ENCODE measurements at places on chromosomes 3 and 15. TPM values are rescaled to one million over a fixed set of nuclear protein-coding genes. Genes with fewer than 3 reads are reported as not detected.

DNA sequence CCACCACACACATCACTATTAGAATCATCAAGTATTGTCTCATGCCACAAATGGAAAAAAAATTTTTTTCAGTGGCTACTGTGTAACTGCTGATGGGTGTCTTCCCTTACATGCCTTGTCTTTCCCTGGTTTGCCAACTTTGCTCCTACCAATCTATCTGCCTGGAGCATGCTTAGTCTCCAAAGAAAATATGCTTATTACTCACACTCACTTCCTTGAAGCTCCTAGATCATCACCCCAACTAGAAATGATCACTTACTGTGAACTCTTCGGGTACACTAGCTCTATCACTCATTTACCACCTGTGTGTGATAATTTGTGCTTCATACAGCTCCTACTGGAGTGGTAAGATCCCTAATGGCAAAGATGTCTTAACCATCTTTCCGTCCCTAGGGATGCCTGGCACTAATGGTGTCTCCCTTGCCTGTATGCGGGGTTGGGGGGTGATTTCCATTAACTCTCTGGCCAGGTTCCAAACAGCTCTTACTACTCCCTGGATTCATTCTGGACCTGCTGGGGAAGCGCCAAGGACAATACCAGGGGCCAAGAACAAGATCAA, 799 bp downstream of the VPS33B start:
- H3K4me1 ChIP-seq, result peaks cover 19% of the 10 kb centered on the region
- H3K36me3 ChIP-seq, result peaks cover 10% of the 10 kb centered on the region
- DNase-seq, result no peak
- peak overlapping the region; percentile 96 for H3K4me3 ChIP-seq

DNA sequence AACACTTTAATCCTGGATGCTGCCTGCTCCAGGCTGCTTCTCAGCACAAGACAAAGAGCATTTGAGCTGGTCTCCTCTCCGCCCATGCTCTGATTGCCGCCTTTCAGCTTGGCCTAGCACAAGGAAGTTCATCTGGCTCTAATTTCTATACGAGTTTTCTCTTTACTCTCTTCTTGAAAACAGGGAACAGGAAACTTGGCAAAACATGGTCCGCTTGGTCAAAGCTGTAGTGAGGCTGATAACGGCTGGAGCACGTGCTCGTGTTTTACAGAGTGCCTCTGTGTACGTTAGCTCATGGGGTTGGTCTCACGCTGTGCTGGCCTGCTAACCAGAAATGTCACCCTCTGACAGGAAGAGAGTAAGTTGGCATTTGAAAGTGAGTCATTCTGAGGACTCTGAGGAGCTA, 19.2 kb downstream of the RARRES1 start:
- no peaks in the 10 kb centered on the region for H3K4me1 ChIP-seq
- DNase-seq, result no peak
- H3K36me3 ChIP-seq, result peaks cover 16% of the 10 kb centered on the region
- H3K27me3 ChIP-seq, result no peaks in the 10 kb centered on the region

GRCh38 chr15:57272771-57273357, 103.4 kb upstream of the CGNL1 start:
- DNase-seq, result no peak
- no peak overlapping the region for H3K27ac ChIP-seq
- H3K36me3 ChIP-seq, result peaks cover 25% of the 10 kb centered on the region
- H3K27me3 ChIP-seq, result no peaks in the 10 kb centered on the region
- no peaks in the 10 kb centered on the region for H3K4me1 ChIP-seq
- H3K4me3 ChIP-seq, result no peak overlapping the region

GRCh38 chr15:98121957-98122356, 161.5 kb downstream of the ARRDC4 start:
- no peaks in the 10 kb centered on the region for H3K4me1 ChIP-seq
- no peaks in the 10 kb centered on the region for H3K27me3 ChIP-seq

GRCh38 chr15:62858343-62858742, 184.2 kb upstream of the TPM1 start:
- H3K36me3 ChIP-seq, result no peaks in the 10 kb centered on the region
- no peaks in the 10 kb centered on the region for H3K4me1 ChIP-seq
- no peak overlapping the region for H3K4me3 ChIP-seq
- no peak overlapping the region for H3K27ac ChIP-seq
- DNase-seq, result no peak

- H3K4me1 ChIP-seq, result no peaks in the 10 kb centered on the region
- H3K4me3 ChIP-seq, result no peak overlapping the region
- H3K27me3 ChIP-seq, result no peaks in the 10 kb centered on the region
- no peaks in the 10 kb centered on the region for H3K36me3 ChIP-seq
Measured at GRCh38 chr3:152554980-152555379, 280.0 kb upstream of the P2RY1 start.

GRCh38 chr15:77015646-77016320, 20.9 kb downstream of the PSTPIP1 start:
- H3K4me3 ChIP-seq, result no peak overlapping the region
- no peak for DNase-seq
- peaks cover 28% of the 10 kb centered on the region for H3K36me3 ChIP-seq
- H3K27me3 ChIP-seq, result no peaks in the 10 kb centered on the region
- H3K4me1 ChIP-seq, result peaks cover 65% of the 10 kb centered on the region
- peak overlapping the region; percentile 58 for H3K27ac ChIP-seq

- H3K4me1 ChIP-seq, result peaks cover 12% of the 10 kb centered on the region
- no peaks in the 10 kb centered on the region for H3K36me3 ChIP-seq
- H3K27ac ChIP-seq, result no peak overlapping the region
Measured at GRCh38 chr3:49466085-49466484, 4.0 kb upstream of the DAG1 start.

- H3K4me3 ChIP-seq, result no peak overlapping the region
- H3K27me3 ChIP-seq, result no peaks in the 10 kb centered on the region
- no peak overlapping the region for H3K27ac ChIP-seq
- H3K36me3 ChIP-seq, result no peaks in the 10 kb centered on the region
Measured at GRCh38 chr15:83602021-83602420, 51.9 kb upstream of the ADAMTSL3 start.

DNA sequence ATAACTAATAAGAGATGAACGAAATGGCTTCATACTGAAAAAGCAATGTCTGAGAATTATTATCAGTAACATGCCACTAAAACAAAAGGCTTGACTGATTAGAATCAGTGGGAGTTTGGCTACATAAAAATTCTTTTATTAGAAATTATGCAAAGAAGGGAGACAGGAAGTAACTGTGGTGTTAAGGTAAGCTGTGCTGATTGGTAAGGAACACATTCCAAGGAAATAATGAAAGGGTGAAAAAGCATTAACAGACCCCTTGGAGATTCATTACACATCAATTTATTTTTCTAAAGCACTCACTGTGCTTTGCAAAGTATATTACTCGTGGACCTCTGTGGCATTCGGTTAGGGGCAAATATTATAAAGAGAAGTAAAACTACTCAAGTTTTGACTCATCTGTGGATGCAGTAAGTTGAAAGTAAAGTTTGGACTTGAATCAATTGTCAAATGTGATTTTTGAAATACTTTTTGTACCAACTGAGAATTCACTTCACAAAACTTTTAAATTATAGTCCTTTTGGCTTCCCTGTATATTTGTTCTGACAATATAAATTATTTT, 176.1 kb upstream of the ZPLD1 start:
- H3K27me3 ChIP-seq, result peaks cover 4% of the 10 kb centered on the region
- H3K4me3 ChIP-seq, result no peak overlapping the region
- H3K4me1 ChIP-seq, result no peaks in the 10 kb centered on the region
- H3K27ac ChIP-seq, result no peak overlapping the region

- H3K4me3 ChIP-seq, result no peak overlapping the region
- no peaks in the 10 kb centered on the region for H3K36me3 ChIP-seq
- H3K27me3 ChIP-seq, result no peaks in the 10 kb centered on the region
Measured at GRCh38 chr3:62672988-62673313, 202.3 kb downstream of the CADPS start.

- no peaks in the 10 kb centered on the region for H3K27me3 ChIP-seq
- H3K4me3 ChIP-seq, result peak overlapping the region; percentile 4
- H3K4me1 ChIP-seq, result peaks cover 85% of the 10 kb centered on the region
- no peak for DNase-seq
- H3K36me3 ChIP-seq, result no peaks in the 10 kb centered on the region
Measured at GRCh38 chr3:172104471-172105072, 65.2 kb downstream of the FNDC3B start.

DNA sequence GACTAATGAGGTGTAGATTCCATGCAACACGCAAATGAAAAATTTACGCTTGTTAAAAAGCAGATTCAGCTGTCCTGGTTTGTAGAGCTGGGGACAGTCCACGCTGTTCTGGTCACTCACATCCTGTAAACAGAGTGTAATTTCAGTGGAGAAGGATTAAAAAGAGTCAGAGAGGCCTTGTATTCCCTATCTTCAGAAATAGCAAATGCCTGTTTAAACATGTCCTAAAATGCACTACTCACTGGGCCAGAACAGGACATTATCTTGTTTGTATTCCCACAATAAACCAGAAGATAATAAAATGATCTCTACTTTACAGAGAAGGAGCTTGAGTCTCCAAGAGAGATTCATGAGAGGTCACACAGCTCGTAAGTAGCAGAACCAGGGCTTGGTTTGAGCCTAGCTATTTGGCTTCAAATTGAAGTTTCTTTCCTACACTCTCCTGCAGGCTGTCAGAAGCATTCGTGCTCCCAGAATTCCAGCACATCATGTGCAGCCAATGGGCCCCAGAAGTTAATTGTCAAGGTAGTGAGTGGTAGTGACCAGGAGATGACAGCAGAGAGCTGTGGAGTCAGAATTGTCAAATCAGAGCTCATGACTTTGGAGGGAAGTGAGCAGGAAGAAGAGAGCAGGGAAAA, 242.5 kb downstream of the ATP8B4 start:
- no peaks in the 10 kb centered on the region for H3K4me1 ChIP-seq
- no peak overlapping the region for H3K4me3 ChIP-seq
- no peaks in the 10 kb centered on the region for H3K27me3 ChIP-seq
- no peak for DNase-seq
- H3K27ac ChIP-seq, result no peak overlapping the region
- H3K36me3 ChIP-seq, result no peaks in the 10 kb centered on the region

DNA sequence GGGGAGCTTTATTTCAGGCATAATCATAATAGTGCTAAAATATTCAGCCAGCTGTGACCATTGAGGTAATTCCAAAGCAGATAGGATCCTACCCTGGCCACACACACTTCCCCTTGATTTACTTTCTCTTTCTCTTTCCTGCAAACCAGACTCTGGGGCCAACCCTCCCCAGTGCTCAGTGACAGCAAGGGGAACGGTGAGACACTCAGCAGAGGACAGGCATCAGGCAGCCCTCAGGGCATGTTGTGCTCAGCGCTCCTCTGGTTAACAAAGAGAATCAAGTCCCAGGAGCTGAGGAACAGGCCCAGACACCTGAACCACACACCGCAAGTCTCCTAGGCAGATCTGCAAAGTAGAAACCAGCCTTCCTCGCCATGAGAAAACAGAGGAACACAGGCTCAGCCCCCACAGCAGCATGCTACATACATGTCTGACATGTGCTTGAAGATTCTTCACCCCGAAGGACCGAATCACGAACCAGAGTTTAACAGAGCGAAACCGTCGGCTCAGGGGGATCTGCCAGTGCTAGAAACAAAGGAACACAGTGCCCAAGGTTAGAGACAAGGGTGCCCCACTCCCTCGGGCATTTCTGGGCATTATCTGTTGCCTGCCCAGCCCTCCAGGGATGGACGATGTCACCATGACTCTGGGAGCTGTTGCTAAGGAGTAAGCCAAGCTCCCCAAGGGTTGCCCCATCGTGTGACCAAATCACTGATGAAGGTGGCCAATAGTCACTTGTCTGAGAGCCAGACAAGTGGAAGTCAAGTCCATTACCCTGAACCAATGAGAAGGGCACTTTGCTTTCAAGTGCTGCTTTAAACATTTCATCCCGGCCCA, 17.5 kb downstream of the HDC start:
- H3K36me3 ChIP-seq, result no peaks in the 10 kb centered on the region
- peak overlapping the region; percentile 61 for H3K4me3 ChIP-seq
- H3K27me3 ChIP-seq, result no peaks in the 10 kb centered on the region
- peak overlapping the region; percentile 52 for H3K27ac ChIP-seq
- peak; percentile 45 for DNase-seq

DNA sequence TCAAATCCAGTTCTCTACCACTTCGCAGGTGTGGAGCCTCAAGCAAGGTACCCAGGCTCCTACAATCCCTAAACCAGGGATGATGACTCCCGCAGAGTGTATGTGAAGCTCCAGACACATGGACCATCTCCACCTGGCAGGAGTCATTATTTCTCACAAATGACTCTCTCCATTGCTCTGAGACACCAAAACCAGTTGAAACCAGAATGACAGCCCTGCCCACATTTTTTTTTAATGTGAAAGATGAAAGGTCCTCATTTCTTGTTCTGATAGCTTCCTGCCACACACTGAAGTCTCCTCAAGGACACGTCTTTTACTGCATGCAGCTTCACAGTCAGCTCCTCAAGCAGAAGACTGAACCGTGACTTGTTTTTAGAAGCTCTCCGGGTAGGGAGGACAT, 61.4 kb upstream of the ZBTB38 start:
- peaks cover 46% of the 10 kb centered on the region for H3K4me1 ChIP-seq
- DNase-seq, result peak; percentile 86
- H3K27ac ChIP-seq, result peak overlapping the region; percentile 76
- peak overlapping the region; percentile 74 for H3K4me3 ChIP-seq
- no peaks in the 10 kb centered on the region for H3K27me3 ChIP-seq
- H3K36me3 ChIP-seq, result no peaks in the 10 kb centered on the region

- DNase-seq, result no peak
- H3K27me3 ChIP-seq, result no peaks in the 10 kb centered on the region
- no peaks in the 10 kb centered on the region for H3K36me3 ChIP-seq
- H3K27ac ChIP-seq, result no peak overlapping the region
Measured at GRCh38 chr3:99731499-99731898, 86.2 kb upstream of the CMSS1 start.

DNA sequence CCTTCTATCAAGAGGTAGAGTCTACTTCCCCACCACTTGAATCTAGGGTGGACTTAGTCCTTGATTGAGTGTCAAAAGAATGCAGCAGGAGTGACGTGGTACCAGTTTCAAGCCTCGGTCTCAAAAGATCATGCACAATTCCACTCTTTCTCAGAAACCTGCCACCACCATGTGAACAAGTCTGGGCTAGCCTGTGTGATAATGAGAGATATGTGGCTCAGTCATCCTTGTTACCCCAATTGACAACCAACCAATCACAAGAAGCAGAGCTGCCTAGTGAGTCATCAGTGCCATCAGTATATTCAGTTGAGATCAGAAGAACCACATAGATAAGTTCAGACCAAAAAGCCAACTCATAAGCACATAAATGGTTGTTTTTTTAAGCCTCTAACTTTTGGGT, 374.5 kb downstream of the IL20RB start:
- no peak overlapping the region for H3K4me3 ChIP-seq
- no peak for DNase-seq
- no peak overlapping the region for H3K27ac ChIP-seq
- H3K27me3 ChIP-seq, result no peaks in the 10 kb centered on the region

Gene SLC6A11
- not detected for total RNA-seq

Gene CYP8B1
- total RNA-seq, result not detected

Gene TICRR
- 0.30 TPM for total RNA-seq

Gene TMOD2
- total RNA-seq, result 3.7 TPM

Gene MASP1
- not detected for total RNA-seq

Gene MESP2
- total RNA-seq, result not detected

Gene GUCA1C
- total RNA-seq, result not detected

Gene SLC6A20
- not detected for total RNA-seq

Gene SSUH2
- not detected for total RNA-seq

Gene SLC24A5
- not detected for total RNA-seq

Gene TMEM108
- not detected for total RNA-seq

Data from CD4-positive, CD25-positive, alpha-beta regulatory T cell (primary cell).